Activated gamma-delta T cell treated with Interleukin-2 at 50 U/mL for 16 hours (primary cell): ENCODE measurements at places on chromosomes 5 and 9.

- no peak for DNase-seq
These were observed 14.4 kb upstream of the SYNPO start for GRCh38 chr5:150625831-150626746.

- no peak for DNase-seq
These were observed 101.4 kb downstream of the ATG10 start for GRCh38 chr5:82073179-82073578.

GRCh38 chr5:6713274-6714225 is at the start of gene TENT4A:
TENT4A (plus strand) TSS chr5:6713432; CDS start chr5:6713984, 552 bp downstream.
- no peak for DNase-seq

DNA sequence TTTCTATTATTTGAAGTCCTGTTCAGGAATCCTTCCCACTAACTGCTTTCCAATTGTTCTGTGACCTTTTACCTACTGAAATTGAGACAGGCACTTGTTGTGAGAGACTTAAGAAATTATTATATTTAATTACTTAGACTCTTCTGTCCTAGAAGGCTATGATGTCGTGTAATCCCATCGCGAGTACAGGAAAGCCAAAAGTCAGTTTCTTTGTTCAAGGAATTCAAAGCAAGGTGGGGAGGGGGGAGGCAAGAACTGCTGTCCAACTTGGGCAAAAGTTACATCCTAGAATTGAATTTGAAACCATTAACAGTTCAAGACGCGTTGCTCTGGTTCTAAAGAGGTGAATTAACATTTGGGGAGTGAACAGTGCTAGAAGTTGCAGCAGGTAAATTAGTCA is 17.9 kb downstream of the NDUFA8 start:
- DNase-seq: no peak

DNA sequence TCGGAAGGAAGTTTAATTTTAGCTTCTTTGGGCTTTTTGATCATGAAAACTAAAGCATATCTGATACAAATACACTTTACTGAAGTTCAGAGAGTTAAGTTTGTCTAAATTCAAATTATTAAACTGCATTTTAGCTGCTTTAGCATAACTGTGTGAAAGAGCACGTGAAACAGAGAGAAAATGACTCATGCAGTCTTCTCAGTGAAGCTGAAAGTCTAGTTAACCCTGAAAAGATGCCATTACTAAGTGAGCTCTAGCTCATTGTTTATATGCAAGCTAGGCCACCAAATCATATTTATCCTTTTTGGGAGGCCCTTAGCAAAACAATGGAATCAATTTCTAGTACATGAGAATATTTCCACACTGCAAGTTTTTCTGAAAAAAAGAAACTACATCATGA is 27.6 kb downstream of the TPD52L3 start:
- no peak for DNase-seq

DNA sequence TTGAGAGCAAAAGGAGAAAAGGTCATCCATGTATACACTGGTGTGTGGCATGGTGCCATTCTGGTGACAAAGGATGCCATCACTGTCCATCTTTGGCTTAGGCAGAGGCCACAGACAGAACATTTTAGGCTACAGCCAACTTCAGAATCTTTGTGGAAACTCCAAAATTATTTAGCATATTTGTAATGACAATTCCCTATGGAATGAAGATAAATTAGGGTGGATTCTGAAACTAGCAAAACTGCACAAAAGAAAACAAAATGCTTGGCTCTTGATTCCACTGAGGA is 92.5 kb downstream of the FBXW11 start:
- DNase-seq: no peak

GRCh38 chr9:105503881-105504280 is 54.0 kb upstream of the FKTN start:
- DNase-seq: no peak

GRCh38 chr5:97022898-97023297 is 87.0 kb downstream of the LNPEP start:
- no peak for DNase-seq

DNA sequence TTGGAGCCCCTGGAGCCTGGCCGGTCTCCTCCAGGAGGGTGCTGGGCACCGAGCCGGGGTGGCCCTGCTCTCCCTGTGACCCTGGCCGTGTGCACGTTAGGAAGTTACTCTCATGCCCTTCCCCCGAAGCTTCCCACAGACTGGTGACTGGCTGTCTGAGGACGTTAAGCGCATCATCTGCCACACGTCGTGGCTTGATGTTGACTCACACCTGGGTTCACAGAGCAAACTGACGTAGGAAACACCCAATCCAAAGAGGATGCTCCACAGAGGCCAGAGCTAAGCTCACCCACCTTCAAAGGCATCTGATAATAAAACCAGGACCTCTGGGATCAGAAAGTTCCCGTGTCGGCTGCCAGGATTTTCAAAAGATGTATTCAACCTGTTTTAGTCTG is 152.9 kb upstream of the PHYKPL start:
- no peak for DNase-seq

GRCh38 chr5:39427229-39427628 is 2.4 kb upstream of the DAB2 start:
- DNase-seq: no peak

DNA sequence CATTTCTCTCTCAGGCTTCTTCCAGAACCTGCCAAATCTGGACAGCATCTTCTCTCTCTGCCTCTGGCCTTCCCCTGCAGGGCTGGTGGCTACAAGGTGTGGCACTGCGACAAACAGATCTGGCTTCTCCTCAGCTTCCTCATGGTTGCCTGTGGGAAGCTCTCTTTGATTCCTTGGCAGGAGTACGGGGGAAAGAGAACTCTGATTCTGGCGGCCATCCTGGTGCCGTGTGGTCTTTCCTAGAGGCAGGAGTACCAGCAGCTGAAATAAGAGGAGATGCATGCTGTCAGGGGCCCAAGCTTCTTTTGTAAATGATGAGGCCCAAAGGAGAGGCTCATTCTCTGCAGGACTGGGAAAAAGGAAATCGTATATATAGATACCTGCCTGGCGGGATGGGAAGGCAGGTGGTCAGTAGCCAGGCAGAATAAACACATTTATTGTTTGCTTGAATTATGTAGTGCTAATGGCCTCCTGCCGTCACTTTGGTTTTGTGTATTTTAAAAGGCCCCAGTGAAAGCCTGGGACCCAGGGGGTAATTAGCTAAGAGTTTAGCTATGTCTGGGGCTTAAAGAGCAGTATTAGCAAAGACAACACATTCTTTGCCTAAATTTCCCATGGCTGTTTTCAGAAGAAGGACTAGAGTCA is at the start of gene CER1:
Gene CER1, minus strand, starts transcription at position 343 of the 645 bp plus-strand sequence. Its CDS starts 61 bp downstream, at position 282.
- no peak for DNase-seq

GRCh38 chr5:8633696-8634095 is 764.7 kb downstream of the MTRR start:
- DNase-seq: no peak

GRCh38 chr9:21385131-21385670 is at the start of gene IFNA2:
IFNA2 (minus strand) TSS chr9:21385398; CDS start chr9:21385329, 69 bp downstream.
- no peak for DNase-seq

DNA sequence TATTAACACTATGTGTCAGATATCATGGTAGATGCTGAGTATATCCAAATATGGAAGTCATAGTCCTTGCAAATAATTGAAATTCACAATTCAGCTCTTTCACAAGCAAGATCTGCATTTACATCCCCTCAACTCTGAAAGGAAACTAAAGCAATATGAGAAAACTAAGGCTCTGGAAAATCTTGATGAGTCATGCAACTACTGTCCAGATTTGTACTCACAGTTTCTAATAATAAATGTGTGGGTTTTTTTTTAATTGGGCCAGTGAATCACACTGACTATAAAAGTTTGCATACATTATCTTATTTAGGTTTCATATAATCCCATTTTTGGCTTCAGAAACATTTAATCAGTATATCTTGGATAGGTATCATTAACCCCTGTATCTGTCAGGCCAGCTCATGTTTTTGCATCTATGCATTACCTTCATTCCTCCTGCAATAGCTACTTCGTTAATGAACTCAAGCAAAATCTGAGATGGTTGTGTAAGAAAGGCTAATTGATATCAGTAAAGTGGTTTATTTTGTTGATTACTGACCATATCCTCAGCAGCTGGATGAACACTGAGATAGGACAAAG is 58.7 kb upstream of the PRR16 start:
- DNase-seq: no peak

DNA sequence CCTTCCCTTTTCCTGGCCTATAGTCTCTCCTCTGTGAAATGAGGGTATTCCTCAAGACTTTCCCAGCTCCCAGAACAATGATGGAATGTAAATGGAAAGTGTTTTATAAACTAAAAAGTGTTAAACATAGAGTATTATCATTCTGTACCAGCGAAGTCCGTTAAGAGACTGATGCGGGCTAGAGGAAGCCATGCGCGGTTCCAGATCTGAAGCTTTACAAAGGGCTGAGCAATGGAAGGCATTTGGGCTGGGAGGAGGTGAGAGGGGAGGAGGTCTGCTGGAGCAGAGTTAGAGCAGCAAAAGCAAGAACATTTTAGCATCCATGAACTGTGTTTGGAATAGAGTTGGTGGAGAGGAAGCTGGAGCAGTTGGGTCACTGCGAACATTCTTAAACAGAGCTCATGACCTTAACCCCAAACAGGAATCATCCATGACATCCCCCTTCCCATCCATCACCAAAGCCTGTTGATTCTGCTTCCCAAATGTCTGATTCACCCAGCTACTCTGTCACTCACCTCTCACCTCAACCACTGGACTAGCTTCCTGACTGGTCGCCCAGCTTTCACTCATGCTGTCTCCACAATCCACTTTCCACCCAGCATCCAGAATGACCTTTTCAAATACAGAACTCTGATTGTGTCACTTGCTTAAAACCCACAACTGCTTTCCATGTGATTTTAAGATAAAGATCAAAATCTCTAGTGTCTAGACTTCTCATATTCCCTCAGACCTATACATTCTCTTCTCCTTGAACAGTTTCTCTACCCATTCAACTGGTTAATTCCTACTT is 37.1 kb downstream of the CDK5RAP2 start:
- DNase-seq: no peak

GRCh38 chr5:77302653-77303052 is 92.2 kb downstream of the PDE8B start:
- DNase-seq: no peak

GRCh38 chr5:151923866-151924476 is 680 bp downstream of the GLRA1 start:
- no peak for DNase-seq

- no peak for DNase-seq
These were observed 408.4 kb downstream of the ZNF608 start for GRCh38 chr5:124337996-124338395.

GRCh38 chr9:100277166-100277979 is 75.4 kb downstream of the TEX10 start:
- DNase-seq: no peak

GRCh38 chr5:35803191-35803651 is 53.5 kb upstream of the IL7R start:
- no peak for DNase-seq

GRCh38 chr5:107470295-107470582 is 200.5 kb downstream of the EFNA5 start:
- DNase-seq: no peak

GRCh38 chr9:131706608-131706970 is 33.3 kb downstream of the RAPGEF1 start:
- no peak for DNase-seq

GRCh38 chr5:172412724-172413286 is 41.5 kb downstream of the SH3PXD2B start:
- DNase-seq: no peak

- no peak for DNase-seq
These were observed 37.9 kb downstream of the SLC6A7 start for GRCh38 chr5:150227606-150228273.

- DNase-seq: no peak
These were observed 109.1 kb upstream of the ELL2 start for GRCh38 chr5:96070622-96071225.

DNA sequence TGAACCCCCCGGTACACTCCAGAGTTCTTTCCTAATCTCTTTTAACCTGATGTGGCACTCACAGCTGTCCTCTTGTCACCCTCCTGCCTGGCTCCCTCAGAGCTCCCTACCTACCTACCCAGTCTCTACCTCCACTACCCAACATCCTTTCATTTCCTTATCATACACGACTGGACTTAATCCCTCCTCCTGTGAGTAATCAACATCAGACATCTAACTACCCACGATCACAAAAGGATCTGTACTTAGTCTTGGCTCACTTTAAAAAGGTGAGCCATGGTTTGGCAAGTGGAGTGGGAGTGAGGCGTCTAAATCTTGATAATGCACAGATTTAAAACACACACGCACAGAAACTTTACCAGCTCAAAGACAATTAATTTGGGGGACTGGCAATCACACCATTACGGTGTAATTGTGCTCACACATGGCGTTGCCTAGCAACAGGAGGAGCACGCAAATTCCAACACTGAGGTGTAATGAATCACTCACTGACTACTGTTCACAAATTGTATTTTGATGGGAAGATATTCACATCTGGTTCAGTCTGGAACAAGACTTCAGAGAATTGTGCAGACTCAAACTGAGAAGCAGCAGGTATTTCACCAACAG is 235.9 kb downstream of the EPB41L4A start:
- DNase-seq: no peak

GRCh38 chr9:89352451-89352850 is 34.2 kb downstream of the SECISBP2 start:
- no peak for DNase-seq

DNA sequence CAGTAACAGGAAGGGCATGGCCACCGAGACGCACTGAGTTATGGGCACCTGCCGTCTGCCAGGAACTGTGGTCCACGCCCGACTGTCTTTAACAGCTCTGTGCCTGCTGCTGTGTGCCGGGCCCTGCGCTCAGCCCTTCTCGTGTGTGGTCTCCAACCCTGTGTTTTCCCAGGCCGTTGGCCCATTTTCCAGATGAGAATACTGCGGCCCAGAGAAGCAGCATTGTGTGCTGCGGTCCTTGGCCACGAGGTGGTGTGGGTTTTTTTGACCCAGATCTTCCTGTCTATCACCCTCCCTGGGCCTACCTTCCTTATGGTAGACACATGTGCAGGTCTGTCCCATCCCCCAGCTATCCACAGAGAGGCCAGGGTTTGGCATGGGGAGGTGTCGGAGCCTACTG is 47.0 kb downstream of the RXRA start:
- no peak for DNase-seq

DNA sequence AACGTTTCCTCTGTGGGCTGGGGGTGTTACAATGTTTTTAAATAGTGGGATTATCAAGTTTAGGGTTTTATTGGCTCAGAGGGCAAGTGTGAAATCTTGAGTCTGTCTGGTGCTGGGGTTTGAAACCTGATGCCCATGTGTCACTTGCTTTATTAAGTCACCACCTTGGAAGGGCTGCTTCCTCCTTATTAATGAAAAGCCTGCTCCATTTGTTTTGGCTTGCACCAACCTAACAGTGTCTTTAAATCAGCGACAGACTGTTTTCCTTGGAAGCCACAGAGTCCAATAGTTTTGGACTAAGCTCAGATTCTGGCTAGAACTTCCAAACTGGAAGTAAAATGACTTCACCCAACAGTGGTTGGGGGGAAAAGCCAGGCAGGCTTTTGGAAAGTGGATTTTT is 10.7 kb upstream of the PALM2AKAP2 start:
- no peak for DNase-seq

- DNase-seq: no peak
These were observed 22.8 kb downstream of the ITK start for GRCh38 chr5:157203417-157203816.

DNA sequence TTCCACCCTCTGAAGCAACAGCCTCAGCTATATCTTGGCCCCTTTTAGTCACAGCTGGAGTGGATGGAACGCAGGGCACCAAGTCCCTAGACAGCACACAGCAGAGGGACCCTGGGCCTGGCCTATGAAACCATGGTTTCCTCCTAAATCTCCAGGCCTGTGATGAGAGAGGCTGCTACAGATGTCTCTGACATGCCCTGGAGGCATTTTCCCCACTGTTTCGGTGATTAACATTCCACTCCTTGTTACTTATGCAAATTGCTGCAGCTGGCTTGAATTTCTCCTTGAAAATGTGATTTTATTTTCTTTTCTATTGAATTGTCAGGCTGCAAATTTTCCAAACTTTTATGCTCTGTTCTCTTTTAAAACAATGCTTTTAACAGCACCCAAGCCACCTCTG is 384.8 kb downstream of the PRR16 start:
- DNase-seq: no peak
